ENCODE measurements at places on chromosomes 11 and 22. TPM values are rescaled to one million over a fixed set of nuclear protein-coding genes. Genes with fewer than 3 reads are reported as not detected.

Gene TMEM191C
- 2.8 TPM for total RNA-seq

Gene SLC6A5
- not detected for total RNA-seq

Gene TPBGL
- 0.21 TPM for total RNA-seq

GRCh38 chr22:37677493-37677974, 2.1 kb downstream of the LGALS1 start:
- peaks cover 11% of the 10 kb centered on the region for H3K4me1 ChIP-seq
- no peak for DNase-seq
- H3K27me3 ChIP-seq, result no peaks in the 10 kb centered on the region
- H3K36me3 ChIP-seq, result no peaks in the 10 kb centered on the region
- no peak overlapping the region for H3K27ac ChIP-seq

- H3K27ac ChIP-seq, result no peak overlapping the region
- H3K4me1 ChIP-seq, result peaks cover 37% of the 10 kb centered on the region
- no peaks in the 10 kb centered on the region for H3K36me3 ChIP-seq
- DNase-seq, result no peak
These were observed 136.3 kb downstream of the TEAD1 start for GRCh38 chr11:12810568-12810894.

GRCh38 chr22:50714150-50714549, 23.9 kb upstream of the ACR start:
- no peak for DNase-seq
- no peak overlapping the region for H3K27ac ChIP-seq
- H3K4me1 ChIP-seq, result no peaks in the 10 kb centered on the region

- H3K27ac ChIP-seq, result no peak overlapping the region
- H3K4me3 ChIP-seq, result no peak overlapping the region
- no peak for DNase-seq
- H3K27me3 ChIP-seq, result no peaks in the 10 kb centered on the region
These were observed 353.1 kb downstream of the TBC1D22A start for GRCh38 chr22:47115518-47115890.
